ENCODE measurements at places on chromosomes 5 and 9.

DNA sequence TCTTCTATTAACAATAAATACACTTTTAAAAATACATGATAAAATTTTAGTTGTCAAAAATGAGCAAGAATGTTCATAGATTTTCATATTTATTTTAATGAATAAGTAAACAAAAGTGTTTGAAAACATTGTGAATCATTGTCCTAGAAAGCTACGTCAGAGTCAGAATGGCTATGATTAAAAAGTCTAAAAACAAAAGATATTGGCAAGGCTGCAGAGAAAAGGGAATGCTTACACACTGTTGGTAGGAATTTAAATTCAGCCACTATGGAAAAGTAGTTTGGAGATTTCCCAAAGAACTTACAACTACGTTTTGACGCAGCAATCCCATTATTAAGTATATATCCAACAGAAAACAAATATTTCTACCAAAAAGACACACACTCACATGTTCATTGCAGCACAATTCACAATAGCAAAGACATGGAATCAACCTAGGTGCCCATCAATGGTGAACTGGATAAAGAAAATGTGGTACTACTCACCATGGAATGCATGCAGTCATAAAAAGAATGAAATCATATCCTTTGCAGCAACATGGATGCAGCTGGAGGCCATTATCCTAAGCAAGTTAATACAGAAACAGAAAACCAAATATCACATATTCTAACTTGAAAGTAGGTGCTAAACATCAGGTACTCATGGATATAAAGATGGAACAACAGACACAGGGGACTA, 49.2 kb upstream of the FBXL17 start:
- DNase-seq: no peak

DNA sequence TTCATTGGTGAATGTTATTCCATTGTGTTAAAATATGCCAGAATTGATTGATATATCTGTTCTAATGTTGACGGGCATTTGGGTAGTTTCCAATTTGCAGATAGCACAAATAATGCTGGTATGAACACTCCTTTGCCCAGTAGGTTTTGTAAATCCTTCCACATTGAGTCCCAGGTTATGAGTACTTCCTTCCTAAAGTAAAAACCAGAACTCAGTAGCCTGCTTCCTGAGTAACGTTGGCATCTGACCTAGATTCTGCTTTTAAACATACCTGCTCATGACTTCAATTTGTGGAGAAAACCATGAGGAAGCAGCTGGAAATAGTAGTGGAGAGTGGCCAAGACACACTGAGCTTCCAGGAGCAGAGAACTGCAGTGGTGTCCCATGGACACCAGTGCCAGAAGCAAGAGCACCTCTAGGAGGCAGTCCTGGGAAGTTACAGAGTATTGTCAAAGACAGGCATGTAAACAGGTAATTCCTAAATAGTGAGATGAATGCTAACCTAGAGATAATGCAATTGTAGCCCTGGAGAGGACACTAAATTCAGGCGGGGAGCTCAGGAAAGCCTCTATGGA, 24.3 kb upstream of the RASGRF2 start:
- DNase-seq: no peak

DNA sequence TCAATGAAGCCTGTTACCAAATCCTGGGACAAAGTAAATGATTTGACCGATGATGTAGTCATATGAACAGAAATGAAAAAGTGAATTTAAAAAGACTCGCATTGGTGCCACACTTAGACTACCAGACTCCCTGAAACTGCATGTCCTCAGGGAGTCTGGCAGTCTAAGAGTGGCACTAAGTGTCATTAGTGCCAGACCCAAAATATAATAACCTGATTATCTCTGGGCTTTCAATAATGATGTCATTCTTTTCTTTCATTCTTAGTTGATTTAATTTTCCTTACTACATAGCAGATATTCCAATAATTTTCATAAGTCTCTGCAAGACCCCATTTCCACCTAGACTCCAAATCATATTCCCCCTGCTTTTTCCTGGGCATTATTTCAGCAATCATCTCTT, 59.0 kb downstream of the OR2K2 start:
- DNase-seq: no peak

DNA sequence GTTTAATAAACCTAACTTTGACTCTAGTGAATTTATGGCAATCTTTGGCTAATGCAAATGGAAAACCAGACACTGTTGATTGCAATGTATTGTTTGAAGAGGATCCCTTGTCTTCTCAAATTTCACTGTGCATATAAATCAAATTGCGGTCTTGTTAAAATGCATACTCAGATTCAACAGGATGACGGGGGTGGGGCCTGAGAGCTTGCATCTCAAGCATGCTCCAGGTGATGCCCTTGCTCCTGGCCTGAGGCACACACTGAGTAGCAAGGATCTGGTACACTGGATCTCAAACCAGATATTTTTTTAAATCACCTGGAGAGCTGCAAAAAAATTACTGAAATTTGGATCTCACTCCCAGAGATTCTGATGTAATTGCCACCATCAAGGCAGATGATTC, 463.7 kb downstream of the DNAH5 start:
- peak; percentile 27 for DNase-seq

GRCh38 chr5:56508249-56508648, 275.1 kb upstream of the ANKRD55 start:
- DNase-seq: no peak

- DNase-seq: no peak
Measured at GRCh38 chr5:98500811-98501210, 272.7 kb upstream of the RGMB start.

DNA sequence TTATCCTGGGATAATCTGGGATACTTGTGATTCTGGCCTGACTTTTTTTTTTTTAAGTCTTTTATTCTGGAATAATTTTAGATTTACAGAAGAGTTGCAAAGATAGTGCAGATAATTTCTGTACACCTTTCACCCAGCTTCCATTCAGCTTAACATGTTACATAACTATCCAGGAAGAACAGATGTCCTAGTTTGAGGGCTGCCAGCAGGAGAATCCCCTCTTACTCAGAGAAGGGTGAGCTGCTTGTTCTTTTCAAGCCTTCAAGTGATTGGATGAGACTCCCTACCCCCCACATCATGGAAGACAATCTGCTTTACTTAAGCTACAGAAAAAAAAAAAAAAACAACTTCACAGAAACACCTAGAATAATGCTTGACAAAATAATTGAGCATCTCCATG, 254.2 kb downstream of the TRIM32 start:
- no peak for DNase-seq

- DNase-seq: no peak
Measured at GRCh38 chr9:4922101-4922500, 63.0 kb upstream of the JAK2 start.

DNA sequence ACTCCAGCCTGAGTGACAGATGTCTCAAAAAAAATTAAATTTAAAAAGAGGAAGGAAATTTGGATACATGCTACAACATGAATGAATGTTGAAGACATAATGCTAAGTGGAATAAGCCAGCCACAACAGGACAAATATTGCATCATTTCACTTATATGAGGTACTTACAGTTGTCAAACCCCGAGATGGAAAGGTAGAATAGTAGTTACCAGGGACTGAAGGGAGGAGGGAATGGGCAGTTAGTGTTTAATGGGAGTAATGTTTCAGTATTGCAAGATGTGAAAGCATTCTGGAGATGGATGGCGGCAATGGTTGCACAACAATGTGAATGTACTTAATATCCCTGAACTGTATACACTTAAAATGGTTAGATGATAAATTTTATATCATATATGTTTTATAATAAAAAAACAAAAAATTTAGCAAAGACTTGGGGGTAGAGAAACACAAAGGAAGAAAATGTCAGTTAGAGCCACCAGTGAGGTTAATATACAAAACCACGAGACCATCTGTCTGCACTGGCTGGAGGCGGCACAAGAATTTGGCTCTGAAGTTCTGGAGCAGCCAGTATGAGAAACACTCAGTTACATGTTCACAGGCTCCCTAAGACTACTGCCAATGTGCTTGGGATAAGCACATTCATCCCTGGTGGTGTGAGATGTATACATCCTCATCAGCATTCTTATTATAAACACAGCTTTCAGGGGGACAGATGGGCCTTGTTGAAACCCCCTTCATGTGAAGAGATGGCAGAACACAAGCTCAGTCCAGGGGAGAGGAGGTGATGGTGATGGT, 37.0 kb upstream of the RPS23 start:
- no peak for DNase-seq

- no peak for DNase-seq
Measured at GRCh38 chr5:150895431-150896428, 9.1 kb downstream of the ZNF300 start.

DNA sequence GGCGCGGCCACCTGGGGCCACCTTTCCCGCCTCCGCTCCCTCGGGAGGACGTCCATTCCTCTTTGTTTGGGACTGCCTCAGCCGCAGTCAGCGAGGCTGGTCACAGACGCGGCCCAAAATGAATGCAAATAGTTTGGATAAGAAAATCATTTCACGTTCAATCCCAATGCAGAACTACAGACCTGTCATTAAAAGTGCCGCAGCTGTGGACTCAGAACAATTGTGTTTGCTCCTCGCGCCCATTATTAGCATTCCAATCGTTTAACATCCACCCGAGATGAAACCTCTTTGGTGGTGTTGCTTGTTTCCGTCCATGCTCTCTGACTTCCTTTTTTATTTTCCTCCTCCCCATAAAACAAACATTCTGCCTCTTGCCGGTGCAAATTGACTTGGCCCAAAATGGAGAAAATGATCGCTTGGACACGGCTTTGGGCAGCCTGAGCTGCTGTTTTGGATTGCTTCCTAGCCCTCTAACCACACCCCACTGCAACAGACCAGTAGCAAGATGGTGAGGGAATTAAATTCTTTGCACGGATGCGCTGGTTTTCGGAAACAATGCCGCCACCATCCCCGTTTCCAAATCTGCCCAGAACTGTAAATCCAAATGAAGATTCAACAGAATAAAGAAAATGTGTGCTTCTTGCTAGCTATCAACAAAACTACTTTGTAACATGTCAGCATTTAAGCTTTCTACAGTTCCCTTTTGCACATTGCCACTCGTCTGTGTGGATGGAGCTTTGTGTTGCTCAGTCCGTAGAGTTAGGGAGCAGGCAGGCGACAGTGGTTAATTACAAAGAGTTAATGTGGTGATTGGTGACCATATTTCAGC, 784 bp downstream of the NLN start:
- peak; percentile 71 for DNase-seq

- no peak for DNase-seq
Measured at GRCh38 chr5:475704-476101, 32.7 kb downstream of the EXOC3 start.

GRCh38 chr9:135584934-135585333, 23.4 kb downstream of the PAEP start:
- peak; percentile 20 for DNase-seq

GRCh38 chr9:91077624-91078368, 276.2 kb downstream of the SYK start:
- DNase-seq: no peak

DNA sequence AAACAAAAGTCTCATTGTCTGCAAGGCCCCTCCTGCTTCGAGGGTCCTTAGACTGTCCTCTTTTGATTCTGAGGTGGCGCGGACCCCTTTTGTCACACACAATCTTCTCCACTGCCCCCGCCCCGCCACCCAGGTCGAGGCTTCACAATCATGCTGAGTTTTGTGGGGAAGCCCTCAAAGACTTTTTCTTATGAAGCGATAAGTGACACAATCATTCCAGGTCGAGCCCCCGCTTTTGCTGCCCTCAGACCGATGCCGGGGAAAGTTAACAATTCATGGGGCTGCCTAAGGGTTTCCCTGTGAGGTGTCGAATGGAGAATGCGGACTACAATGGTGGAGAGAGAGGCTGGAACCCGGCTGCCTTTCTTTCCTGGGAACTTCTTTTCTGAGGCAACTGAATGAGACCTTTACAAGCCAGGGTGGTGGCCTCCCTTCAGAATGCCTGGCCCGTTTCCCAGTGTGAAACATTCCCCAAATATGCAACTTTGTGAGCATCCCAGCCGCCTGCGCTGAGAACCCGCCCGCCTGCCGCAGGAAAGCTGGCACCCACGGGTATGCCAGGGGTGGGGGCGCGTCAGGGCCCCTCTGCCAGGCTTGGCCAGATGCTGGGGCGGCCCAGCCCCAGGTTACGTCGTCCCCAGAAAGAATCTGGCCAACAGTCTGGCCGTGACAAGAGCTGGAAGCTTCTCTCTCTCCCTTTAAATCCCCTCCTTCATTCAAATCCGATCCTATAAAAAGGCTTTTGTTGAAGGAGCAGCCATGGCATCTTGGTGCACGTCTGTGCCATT, 71.9 kb downstream of the MAP1B start:
- peak; percentile 97 for DNase-seq

DNA sequence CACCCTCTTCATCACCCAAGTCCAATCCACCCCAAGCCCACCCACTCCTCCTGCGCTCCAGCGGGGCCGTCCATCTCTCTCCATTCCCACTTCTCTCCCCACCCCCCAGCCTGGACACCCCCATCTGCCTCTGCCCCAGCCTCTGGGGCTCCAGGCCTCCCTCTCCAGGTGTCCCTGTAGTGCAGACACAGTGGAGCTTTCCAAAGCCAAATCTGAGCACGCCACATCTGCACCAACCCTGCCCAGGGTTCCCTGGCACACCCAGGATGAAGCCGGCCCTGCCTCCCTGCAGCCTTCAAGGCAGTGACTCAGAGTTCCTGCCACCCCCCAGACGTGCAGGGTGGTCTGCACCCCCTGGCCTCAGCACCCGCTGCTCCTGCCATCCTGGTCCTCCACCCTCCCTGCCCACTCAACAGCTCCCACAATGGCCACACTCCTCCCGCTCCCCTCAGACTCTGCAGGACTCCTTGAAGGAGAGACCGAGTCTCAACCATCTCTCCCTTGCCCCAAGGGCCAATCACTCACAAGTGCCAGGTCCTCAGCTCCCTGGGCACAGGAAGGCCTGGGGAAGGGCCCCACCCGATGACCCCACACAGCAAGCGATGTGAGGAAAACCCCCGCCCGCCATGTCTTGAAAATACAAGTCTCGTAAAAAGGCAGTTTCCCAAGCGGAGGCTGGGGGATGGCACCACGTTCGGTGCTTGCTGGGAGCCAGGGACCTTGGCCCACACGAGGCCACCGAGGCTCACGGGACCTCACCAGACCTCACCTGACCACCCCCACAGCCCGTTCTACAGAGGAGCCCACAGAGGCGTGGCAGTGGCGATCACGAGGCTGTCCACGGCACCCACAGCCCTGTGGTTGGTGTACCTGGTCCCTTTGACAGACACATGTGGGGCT, 22.2 kb downstream of the VAV2 start:
- DNase-seq: no peak

- DNase-seq: no peak
Measured at GRCh38 chr5:56769875-56770604, 45.3 kb upstream of the MAP3K1 start.

DNA sequence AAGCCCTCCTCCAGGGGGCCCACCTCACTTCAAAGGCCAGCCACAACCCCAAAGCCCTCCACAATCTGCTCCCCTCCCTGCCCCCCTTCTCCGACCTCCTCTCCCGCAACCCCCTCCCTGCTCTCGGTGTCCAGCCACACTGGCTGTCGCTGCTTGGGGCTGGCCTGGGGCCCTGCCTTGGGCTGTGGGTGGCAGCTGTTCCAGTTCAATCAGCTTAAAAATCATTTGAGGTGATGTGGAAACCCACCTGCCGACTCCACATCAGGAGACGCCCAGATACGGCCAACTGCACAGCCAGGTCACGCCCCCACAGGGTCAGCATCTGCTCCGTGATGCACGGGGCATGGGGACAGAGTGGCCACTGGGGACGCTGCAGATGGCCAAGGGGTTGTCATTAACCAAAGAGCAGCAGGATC, 107.0 kb upstream of the MVB12B start:
- no peak for DNase-seq

- no peak for DNase-seq
Measured at GRCh38 chr5:82806513-82806912, 270.7 kb downstream of the TMEM167A start.

- no peak for DNase-seq
Measured at GRCh38 chr5:55983986-55984385, 10.8 kb downstream of the IL6ST start.

Data from M059J (cell line).